ENCODE measurements at places on chromosomes 1 and 21. TPM values are rescaled to one million over a fixed set of nuclear protein-coding genes. Genes with fewer than 3 reads are reported as not detected.

DNA sequence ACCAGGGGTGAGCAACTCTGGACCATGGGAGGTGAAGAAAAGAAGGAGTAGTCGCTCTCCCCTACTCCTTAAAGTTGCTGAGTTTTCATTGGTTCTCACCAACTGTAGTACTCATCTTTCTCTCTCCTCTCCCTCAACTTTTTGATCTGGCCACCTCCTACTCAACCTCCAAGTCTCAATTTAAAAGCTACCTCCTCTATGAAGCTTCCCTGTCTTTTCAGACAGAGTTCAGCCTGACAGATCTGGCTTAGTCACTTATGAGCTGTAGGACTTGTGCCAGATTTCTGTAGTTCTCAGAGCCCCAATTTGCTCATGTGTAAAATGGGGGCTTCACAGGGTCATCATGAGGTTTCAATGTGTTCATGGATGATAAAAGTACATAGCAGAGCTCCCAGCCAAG is 34.5 kb upstream of the HTR1D start:
- no peak for DNase-seq

- no peak for DNase-seq
Observed at GRCh38 chr1:50667710-50668356, 244.6 kb upstream of the DMRTA2 start.

DNA sequence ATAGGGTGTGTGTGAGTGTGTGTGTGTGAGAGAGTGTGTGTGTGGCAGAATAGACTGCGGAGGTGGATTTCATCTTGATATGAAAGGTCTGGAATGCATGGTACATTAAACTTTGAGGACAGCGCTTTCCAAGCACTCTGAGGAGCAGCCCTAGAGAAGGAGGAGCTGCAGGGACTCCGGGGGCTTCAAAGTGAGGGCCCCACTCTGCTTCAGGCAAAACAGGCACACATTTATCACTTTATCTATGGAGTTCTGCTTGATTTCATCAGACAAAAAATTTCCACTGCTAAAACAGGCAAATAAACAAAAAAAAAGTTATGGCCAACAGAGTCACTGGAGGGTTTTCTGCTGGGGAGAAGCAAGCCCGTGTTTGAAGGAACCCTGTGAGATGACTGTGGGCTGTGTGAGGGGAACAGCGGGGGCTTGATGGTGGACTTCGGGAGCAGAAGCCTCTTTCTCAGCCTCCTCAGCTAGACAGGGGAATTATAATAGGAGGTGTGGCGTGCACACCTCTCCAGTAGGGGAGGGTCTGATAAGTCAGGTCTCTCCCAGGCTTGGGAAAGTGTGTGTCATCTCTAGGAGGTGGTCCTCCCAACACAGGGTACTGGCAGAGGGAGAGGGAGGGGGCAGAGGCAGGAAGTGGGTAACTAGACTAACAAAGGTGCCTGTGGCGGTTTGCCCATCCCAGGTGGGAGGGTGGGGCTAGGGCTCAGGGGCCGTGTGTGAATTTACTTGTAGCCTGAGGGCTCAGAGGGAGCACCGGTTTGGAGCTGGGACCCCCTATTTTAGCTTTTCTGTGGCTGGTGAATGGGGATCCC is 18.3 kb upstream of the HDAC1 start:
- peak; percentile 71 for DNase-seq

DNA sequence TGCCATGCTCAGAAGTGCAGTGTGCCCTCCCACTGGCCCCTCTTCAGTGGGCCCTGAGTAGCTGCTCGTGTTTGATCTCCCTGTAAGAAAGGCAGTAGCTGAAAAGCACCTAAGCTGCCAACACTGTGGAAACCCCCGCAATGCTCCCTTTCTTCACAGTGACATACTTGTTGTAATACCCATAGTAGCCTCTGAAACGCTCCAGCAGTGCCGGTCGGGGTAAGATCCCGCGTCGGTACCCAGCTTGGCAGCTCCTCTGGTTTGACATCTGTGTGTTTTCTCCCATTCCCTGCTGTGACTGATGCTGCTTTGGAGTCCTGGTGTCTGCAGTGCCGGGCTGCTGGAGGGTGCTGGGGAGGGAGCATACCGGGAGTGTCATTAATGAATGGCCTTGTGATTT is 3.6 kb downstream of the CHAF1B start:
- no peak for DNase-seq

GRCh38 chr1:226974544-226975258 is 34.6 kb downstream of the COQ8A start:
- DNase-seq, result no peak

- DNase-seq, result no peak
Observed at GRCh38 chr1:183894290-183894565, 89.3 kb downstream of the RGL1 start.

KIFAP3 gene
- polyA plus RNA-seq, result 14.5 TPM

- DNase-seq, result no peak
Observed at GRCh38 chr21:41170859-41171609, 3.1 kb downstream of the BACE2 start.

DNA sequence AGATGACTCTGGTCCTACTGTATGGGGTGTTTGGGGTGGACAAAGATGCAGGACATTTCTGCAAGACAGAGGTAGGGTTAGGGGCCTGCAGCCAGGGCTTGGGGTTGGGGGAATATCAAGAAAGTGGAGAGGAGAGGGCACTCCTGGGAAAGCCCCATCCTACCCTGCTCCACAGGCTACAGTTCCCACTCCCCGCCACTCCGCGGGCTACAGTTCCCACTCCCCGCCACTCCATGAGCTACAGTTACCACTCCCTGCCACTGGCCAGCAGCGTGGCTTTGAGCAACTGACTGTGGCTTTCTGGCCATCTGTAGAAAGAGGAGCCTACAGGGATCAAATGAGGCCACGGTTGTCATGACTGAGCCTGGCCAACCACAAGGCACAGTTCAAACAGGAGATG is 93.8 kb upstream of the GRIK3 start:
- DNase-seq, result no peak

- no peak for DNase-seq
Observed at GRCh38 chr1:20078171-20078651, 8.2 kb downstream of the PLA2G5 start.

CNR2 gene
- not detected for polyA plus RNA-seq

TPTE gene
- polyA plus RNA-seq, result not detected

- no peak for DNase-seq
Observed at GRCh38 chr1:29664711-29665110, 428.4 kb downstream of the PTPRU start.
